Keratinocyte (primary cell): ENCODE measurements at places on chromosomes 6 and 20.
A peak's percentile ranks its signal among the peaks of the same experiment; 100 is the strongest.

- DNase-seq, result no peak
These were observed 3.5 kb downstream of the SLC16A10 start for GRCh38 chr6:111090766-111091165.

DNA sequence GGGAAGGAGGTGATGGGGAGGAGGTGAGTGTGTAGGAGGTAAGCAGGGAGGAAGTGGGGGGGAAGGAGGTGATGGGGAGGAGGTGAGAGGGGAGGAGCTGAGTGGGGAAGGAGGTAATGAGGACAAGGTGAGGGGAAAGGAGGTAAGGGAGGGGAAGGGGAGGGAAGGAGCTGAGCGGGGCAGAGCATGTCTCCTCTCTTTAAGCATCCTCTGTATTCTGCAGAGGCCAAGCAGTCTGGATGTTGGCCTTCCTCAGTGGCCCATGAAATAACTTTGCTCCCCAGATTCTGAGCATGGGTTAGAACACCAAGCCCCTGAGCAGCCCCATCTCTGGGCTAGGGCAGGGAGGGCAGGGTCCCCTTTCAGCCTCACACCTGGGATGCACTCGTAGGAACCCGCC, 84.6 kb downstream of the EDN3 start:
- no peak for DNase-seq

DNA sequence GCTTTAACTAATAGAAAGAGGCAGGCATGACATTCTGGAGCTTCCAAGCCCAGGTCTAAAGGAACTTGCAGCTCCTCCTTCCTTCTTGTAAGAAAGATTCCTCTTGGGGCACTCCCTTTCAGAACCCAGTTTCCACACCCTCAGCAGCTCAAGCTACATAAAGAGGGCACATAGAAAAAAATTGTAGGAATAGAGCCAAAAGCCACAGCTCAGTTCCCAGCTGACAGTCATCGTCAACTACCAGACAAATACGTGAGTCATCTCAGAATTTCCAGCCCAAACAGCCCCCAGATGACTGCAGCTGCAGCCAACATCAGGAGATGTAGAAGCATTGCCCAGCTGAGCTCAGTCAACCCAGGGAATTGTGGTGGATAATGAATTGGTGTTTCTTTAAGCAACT, 349.8 kb upstream of the ARID1B start:
- DNase-seq, result peak; percentile 88

DNA sequence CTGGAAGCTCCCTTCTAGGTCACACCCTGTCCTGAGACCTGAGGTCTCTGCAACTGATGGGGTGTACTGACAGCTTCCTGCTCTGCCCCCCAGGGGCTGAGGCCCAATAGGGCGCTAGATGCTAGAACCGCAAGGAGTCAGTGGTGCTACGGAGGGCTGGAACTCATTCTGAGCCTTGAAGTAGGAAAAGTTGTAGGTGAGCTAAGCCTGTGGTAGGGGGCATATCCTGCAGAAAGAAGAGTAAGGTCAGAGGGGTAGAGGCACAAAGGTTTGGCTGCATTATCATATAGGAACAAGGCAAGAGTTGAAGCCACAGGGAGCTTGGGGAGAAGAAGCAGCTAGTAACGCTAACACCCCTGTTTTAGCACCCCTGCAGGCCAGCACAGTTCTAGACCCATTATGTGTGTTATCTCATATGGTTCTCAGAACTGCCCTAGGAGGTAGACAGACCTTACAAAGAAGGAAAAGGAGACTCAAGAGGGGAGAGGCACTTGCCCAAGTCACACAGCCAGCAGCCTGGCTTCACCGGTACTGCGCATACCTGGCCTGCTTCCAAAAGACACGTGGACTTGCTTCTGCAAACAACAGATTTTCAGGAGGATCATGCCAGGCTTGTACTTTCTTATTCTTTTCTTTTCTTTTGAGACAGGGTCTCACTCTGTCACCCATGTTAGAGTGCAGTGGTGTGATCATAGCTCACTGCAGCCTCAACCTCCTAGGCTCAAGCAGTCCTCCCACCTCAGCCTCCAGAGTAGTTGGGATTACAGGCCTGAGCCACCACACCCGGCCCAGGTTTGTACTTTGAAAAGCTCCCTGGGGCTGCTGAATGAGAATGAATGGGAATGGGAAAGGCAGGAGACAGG, 156.1 kb downstream of the MRPL14 start:
- no peak for DNase-seq

GRCh38 chr20:22308934-22309333, 275.4 kb downstream of the FOXA2 start:
- no peak for DNase-seq

- DNase-seq, result no peak
These were observed 306.7 kb downstream of the CDH4 start for GRCh38 chr20:61558726-61559125.

- DNase-seq, result no peak
These were observed 107.2 kb downstream of the MMS22L start for GRCh38 chr6:97175806-97176205.

- no peak for DNase-seq
These were observed 1.2 kb downstream of the LINC00237 start for GRCh38 chr20:21104921-21105320.

DNA sequence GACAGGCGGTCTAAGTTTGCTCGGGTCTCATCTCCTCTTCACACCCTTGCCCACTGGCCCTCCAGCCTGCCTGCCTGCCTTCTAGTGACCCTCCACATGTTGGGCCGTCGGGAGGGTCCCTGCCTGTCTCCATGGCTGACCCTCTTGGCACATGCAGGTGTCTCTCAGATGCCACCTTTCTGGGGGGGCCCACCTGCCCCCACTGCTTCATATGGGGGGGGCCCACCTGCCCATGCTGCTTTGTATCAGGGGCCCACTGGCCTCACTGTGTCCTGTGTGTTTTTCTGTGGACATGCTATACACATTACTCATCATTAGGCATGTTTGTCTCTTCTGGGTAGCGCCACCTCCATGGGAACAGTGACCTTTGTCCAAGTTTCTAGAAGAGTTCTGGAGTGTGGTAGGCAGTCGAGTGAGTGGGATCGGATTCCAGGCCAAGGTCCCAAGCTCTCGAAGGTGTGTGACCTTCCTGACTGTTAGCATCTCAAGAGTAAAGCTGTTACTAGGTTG, 40.4 kb upstream of the KIF25 start:
- no peak for DNase-seq

GRCh38 chr20:1429143-1429728, 36.4 kb upstream of the FKBP1A start:
- DNase-seq, result no peak

DNA sequence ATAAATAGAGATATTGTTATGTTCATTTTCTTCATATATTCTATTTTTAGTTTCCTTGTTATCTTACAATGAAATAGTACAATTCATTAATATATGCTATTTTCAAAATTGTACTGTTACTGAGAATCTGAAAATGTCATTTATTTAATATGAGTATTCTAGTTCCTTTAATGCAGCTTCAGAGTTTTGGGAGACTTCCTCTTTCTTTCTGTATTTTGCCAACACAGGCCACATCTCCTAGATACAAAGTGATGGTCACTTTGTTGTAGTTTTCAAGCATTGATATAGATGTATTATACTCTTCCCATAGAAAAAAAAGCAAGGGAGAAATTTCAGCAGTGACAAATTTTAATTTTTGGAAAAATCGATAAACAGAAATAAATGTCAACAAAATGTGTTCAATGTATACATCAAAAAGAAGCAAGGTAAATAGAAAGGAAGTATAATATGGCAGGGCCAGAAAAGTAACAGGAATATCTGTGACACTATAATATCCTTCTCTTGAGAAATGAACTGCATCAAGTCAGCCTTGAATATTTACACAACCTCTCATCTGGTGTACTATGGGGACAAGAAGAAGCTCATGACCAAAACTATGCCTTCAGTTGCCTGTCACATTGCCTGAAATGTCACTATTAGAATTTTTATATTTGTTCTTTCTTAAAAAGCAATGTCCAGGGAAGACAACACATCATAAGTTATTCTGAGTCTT, 396.0 kb downstream of the TBC1D32 start:
- DNase-seq, result no peak

DNA sequence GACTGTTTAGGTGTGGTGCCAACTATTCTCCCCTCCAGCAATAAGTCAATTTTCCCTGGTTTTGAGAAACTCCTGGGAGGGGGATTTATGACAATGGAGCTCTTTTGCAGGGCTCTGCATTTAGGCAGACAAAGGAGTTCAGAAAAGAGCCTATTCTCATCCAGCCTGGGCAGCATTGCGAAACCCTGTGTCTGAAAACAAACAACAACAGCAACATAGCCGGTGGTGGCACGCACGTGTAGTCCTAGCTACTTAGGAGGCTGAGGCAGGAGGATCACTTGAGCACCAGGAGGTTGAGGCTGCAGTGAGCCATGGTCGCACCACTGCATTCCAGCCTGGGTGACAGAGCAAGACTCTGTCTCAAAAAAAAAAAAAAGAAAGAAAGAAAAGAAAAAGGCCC, 6.4 kb downstream of the CLPS start:
- DNase-seq, result no peak

GRCh38 chr20:1994627-1995026, 769 bp upstream of the PDYN start:
- DNase-seq, result no peak

DNA sequence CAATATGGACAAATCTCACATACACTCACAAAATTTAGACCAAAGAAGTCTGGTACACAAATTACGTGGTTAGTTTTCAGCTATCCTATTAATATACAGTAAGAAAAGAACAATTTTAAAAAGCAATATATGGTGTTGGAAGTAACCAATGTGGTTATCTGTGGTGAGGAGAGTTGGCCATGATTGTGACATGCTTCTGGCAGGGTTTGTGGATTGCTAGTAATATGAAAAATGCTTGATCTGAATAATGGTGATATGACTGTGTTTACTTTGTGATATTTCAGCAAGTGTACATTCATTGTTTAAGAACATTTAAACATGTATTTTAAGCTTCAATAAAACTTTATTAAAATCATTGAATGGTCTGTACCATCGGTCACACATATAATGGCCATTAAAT, 99.1 kb downstream of the ADGB start:
- no peak for DNase-seq

DNA sequence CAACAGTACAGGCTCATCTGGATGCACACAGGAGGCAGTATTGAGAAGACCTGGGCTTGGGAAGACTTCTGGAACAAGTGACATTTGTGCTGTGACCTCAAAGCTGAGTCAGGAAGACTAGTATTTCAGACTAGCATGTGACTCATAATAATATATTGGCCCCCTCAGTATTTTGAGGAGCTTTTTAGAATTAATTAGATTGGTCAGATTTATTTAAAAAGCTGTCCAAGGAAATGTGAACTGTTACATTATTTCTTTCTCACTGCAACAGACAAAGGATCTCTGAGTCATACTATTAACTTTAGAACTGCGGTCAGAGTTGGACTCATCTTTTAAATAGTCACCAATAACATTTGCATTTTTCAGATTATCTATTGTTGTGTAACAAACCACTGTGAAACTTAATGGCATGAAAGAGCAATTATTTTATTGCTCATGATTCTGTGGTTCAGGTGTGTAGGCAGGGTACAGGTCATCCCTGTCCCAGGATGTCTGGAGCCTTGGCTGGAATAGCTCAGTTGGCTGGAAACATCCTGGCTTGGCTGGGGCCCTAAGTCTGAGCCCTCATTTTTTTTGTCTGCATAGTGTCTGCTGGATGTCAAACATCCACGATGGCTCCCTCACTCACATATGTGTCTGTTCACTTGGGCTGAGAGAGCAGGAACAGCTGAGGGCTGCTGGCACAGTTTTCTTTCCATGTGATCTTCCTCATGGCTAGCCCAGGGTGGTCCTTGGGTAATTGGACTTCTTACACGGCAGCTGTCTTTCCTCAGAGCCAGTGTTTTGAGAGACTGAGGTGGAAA, 46.9 kb downstream of the MAP3K4 start:
- DNase-seq, result peak; percentile 82
